ENCODE measurements at places on chromosomes 2 and 18. TPM values are rescaled to one million over a fixed set of nuclear protein-coding genes. Genes with fewer than 3 reads are reported as not detected.

Gene HS1BP3
- total RNA-seq = 42.4 TPM

Gene PLCL1
- 0.08 TPM for total RNA-seq

Gene SGPP2
- total RNA-seq = 29.1 TPM

Gene MAP2
- 58.1 TPM for total RNA-seq

Gene ZNF521
- 14.5 TPM for total RNA-seq

Gene GPAT2
- total RNA-seq = 1.6 TPM

Gene GPR75
- total RNA-seq = 1.6 TPM

Gene PRKAG3
- not detected for total RNA-seq

Gene CYP26B1
- total RNA-seq = 1.1 TPM

Gene ANKRD30B
- total RNA-seq = 0.08 TPM

Gene SPOPL
- total RNA-seq = 13.7 TPM

Gene DAW1
- total RNA-seq = not detected

GRCh38 chr2:227848586-227848985, 22.8 kb upstream of the DAW1 start:
- no peak for DNase-seq

DNA sequence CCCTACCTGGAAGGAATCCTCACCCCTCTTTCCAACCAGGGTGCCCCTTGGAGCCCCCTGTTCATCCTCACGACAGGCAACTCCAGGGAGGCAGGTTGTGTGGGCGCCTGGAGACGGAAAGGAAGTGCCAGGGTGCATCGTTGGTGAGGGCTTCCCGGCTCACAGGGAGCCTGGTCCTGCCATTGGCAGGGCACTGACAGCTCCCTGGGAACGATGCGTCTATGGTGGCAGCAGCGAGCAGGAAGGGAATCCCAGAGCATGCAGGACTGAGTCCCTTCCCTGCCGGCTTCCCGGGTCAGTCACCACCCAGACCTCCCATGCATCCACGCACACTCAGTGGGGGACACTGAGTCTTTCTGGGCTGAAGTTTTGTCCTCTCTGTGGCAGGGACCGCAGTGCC, 117.6 kb downstream of the INHBB start:
- DNase-seq = no peak

DNA sequence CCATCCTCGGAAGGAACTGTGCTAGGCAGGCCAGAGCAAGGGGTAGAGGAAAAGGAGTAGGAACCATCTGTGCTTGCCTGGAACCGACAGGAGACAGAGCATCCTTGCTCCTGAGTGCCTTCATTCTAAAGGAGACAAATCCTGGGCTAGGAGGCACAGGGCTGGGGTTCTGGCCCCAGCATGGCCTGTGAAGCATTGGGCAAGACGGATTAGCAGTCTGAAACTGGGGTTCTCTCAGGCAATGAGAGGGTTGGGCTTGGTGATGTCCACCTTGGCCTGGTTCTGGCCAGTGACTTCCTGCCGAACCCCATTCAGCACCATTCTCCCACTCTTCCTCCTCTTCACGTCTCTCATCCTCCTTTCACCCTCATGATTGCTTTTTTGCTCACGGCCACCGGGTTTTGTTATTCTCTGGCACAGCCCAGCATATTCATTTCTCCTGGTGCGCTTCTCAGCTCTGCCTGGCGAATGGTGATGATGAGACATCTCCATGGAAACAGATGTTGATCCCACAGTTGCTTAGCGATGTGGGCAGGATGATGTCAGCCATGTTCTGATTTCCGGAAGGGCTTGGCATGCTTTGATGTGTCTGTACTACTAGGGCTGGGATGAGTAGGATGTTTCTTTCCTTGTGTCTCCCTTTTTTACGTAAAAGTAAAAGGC, 127.7 kb downstream of the CAPN13 start:
- DNase-seq = no peak

GRCh38 chr2:1489486-1489885, 76.2 kb downstream of the TPO start:
- no peak for DNase-seq

- DNase-seq = no peak
Observed at GRCh38 chr2:197675711-197676188, 363 bp upstream of the RFTN2 start.

- DNase-seq = no peak
Observed at GRCh38 chr2:161124201-161124600, 36.0 kb upstream of the TANK start.

GRCh38 chr2:36737131-36737750, 40.7 kb downstream of the VIT start:
- DNase-seq = no peak

DNA sequence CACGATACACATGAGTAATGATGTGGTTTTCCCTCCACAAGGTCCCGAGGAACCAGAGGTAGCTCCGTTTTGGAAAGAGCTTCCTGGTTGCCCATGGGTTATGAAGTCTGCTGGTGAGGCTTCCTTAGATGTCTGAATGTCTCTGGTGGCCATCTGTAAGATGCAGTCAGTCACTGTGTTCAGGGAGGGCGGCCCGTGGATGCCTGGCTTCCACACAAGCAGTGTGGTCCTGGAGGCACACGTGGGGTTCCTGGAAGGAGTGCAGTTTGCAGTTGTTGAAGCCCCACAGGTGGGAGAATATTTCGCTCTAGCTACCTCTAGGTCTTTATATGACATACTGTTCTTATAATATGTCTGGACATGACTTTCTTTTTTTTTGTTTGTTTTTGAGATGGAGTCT, 209.0 kb downstream of the FAM210A start:
- no peak for DNase-seq

DNA sequence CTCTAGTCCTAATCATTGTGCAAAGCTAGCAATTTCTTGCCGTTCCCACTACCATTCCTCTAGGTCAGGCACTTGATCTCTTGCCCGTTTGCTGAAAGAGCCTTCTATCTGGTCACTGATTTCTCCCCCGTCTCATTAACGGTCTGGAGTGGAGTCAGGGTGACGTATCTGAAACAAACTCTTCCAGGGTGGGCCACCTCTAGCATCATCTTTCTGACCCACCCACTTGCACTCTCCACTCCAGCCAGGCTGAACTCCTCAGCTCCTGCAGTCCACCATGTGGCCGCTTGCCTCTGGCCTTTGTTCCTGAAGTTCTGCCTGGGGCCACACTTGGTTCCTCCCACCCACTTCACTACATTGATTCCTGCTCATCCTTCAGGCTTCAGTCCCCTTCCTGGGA, 13.3 kb downstream of the BCL2 start:
- DNase-seq = no peak

DNA sequence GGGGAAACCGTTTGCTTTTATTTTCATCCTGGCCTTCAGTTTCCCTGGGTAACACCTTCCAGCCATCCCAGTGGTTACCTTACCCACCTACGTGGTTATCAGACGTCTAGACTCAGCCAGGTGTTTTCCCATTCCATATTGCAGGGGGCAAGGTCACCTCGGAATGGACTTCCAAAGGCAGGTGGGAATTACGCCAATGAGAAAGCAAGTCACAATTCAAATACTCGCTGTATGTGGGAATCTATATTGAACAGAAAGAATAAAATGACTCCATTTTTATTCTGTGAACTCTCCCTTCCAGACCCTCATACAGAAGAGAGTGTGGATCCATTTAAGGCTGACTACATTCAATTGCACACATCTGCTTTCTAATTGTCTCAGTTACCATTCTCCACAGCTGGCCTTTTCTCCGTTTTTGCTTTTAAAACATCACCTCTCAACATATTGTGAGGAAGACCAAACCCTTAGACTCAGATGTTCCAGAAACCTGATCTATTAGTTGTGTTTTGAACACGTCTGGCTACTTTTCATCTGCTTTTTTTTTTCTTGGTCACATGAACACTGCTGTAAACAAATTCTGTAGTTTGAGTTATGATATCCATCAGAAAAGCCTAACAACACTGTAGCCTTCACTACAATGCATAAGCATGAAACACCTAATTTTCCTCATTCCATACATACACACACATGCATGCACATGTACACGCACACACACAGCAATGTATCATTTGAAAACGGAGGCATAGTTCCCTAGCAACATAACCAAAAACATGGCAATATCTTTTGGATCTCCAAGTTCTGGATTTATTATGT, 59.8 kb downstream of the BCL2 start:
- DNase-seq = no peak

GRCh38 chr2:37795938-37796337, 124.5 kb upstream of the CDC42EP3 start:
- no peak for DNase-seq

GRCh38 chr18:55477860-55478581, 110.0 kb downstream of the TCF4 start:
- DNase-seq = no peak

DNA sequence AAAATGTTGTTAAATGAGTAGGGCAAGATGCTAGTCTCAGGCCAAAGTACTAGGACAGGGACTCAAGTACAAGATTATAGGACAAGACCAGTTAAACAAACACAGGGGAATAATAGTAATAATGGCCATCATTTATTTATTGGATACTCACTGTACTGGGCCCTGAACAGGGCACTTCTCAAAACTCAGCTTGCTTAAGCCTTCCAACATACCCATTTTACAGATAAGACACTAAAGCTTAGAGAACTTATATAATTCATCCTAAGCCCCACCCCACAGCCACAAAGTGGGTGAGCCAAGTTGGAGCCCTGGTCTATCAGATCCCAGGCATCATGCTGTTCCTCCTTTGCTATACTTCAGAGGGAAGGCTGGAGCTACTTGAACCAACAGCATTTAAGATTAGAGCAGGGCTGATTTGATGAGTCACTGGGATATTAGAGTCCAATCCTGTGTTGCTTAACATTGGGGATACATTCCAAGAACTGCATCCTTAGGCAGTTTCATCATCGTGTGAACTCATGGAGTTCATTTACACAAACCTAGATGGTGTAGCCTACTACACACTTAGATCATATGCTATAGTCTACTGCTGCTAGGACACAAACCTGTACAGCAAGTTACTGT, 153.6 kb downstream of the MTCL1 start:
- peak; percentile 79 for DNase-seq

- no peak for DNase-seq
Observed at GRCh38 chr2:60447943-60448342, 105.5 kb downstream of the BCL11A start.

DNA sequence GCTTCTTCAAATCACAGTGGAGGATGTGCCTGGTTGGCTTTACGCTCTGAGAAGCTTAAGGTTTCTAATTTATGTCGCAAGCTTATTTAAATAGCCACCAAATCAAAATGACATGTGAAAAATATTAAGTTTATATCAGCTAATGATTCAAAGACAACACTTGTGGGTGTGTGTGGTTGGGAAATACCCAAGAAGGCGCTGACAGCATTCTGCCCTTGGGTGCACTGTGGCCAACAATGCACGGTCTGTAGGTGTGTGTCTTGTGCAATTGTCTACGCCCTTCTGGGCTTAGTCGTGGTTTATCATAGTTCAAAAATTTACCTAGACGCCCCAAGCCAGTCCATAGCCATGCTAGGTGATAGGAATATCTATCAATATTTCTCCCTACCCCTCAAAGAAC, 60.9 kb downstream of the KCTD1 start:
- no peak for DNase-seq

- DNase-seq = no peak
Observed at GRCh38 chr2:215537611-215538010, 101.7 kb upstream of the FN1 start.

- no peak for DNase-seq
Observed at GRCh38 chr2:75513616-75514170, 47.0 kb downstream of the EVA1A start.

DNA sequence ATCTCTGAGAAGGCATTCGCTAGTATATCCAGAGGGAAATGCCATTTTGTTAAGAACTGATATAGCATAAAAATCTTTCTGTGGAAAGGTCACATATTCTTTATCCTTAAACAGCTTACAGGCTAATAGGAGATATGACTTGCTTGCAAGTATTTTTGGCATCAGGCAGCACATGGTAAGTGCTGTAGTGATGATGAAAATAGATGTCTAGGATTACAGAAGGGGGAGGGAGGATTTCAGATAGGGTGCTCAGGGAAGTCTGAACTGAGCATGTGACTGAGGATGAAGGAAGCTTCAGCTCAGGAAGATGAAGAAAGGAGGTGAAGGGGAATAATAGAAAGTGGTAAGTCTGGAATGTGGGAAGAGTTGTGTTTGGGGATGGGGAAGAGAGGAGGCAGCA, 158.5 kb upstream of the NOSTRIN start:
- no peak for DNase-seq

- peak; percentile 4 for DNase-seq
Observed at GRCh38 chr2:188902901-188903491, 71.2 kb upstream of the COL3A1 start.

GRCh38 chr18:79611040-79611681, 68.4 kb upstream of the CTDP1 start:
- peak; percentile 35 for DNase-seq

DNA sequence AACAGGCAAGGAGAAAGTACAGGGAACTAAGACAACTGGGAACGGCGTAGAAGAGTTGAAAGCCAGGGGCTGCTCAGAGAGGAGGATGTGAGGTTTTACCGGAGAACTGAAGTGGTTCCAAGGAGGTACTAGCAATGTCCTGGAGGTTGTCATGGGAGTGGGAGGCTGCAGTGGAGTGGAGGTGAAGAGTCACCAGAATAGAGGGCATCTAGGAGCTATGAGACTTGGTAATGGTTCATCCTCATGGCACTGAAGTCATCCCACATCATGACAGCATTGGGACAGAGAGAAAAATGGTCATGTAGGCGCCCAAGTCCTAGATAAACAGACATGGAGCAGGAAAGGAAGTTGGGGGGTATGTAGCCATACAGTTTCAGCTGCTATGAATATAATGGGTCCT, 26.3 kb downstream of the MRPL33 start:
- DNase-seq = no peak

DNA sequence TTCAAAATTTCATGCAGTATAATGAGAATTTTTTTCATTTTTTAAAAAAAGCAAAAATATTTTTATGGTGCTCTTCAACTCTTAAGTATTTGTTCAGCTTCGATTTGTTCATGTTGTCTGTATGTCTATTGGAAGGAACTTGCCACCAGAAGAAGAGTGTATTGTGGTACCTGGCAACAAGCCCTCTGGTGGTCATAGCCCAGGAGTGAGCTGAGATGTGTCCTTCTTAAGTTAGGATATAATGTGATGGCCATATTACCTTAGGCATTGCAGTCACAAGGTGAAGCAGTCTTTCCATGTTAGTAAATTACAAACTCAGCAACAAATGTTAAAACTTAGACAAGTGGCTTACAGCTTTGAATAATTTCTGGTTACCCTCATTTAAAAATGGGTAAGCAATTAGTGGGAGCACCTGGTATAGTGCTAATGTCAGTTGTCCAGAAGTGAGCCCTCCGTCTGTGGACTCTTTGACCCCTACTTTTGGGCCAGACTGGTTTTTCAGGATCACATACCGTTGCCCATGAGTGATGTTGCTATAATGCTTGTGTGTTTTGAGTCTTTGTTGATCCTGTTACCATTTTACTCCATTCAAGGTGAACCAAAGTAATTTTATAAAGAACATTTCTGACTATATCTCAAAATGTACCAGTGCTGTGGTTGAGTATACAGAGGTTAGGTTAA, 57.4 kb downstream of the MYO1B start:
- DNase-seq = no peak

- DNase-seq = no peak
Observed at GRCh38 chr2:45439788-45440773, 171.0 kb downstream of the SRBD1 start.

DNA sequence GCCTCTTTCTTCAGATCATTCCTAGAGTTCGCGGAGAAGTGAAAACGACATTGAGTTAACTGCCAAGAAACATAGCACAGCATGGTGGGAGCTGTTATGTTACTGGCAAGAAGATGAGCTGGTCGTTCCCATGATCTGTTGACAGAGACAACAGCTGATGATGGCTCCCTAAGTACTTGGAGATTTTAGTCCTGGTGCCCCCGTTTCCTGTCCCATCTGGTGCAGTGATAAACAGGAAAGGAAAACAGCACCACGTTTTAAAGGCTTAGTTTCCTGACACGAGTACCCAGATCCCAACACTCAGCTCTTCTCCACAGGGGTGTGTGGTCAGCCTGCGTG, 56.4 kb upstream of the KCNG2 start:
- DNase-seq = no peak

GRCh38 chr18:70335892-70336726, 47.3 kb downstream of the SOCS6 start:
- no peak for DNase-seq

Measured in kidney epithelial cell (primary cell).